SHP77 (cell line): ENCODE measurements at places on chromosomes 3 and 15.

DNA sequence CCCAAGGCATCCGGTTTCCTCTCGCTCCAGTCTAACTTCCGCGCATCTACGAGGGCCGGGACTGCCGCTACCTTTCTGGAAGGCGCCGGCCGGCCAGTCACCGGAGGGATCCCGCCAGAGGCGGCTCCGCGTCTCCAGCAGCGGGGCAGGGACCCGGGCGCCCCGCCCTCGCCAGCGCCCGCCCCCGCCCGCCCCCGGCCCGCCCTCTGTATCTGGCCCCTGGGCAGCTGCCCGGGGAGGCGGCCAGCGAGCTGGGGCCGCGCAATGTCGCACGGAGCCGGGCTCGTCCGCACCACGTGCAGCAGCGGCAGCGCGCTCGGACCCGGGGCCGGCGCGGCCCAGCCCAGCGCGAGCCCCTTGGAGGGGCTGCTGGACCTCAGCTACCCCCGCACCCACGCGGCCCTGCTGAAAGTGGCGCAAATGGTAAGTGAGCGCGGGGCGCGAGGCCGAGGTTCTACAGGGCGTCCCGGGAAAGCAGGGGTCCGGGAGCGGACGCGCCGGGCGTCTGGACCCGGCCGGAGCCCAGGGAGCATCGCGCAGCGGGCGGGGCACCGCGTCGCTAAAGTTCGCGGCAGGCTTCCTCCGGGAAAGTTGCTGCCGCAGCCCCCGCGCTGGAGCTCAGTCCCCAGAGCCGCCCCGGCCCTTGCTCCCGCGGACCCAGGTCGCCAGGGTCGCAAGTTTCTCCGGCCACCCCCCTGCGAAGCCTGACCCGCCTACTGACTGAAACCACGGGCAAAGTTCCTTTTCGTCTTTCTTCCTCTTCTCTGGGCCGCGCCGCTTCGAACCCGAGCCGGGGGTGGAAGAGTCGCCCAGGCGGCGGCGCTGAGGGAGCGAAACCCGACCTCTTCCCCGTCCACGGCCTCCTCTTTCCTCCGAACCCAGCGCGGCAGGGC is at the start of gene CMTM7:
CMTM7 (plus strand) TSS at position 211 of the 893 bp plus-strand sequence; CDS start at position 265, 54 bp downstream.
- no peak for DNase-seq

DNA sequence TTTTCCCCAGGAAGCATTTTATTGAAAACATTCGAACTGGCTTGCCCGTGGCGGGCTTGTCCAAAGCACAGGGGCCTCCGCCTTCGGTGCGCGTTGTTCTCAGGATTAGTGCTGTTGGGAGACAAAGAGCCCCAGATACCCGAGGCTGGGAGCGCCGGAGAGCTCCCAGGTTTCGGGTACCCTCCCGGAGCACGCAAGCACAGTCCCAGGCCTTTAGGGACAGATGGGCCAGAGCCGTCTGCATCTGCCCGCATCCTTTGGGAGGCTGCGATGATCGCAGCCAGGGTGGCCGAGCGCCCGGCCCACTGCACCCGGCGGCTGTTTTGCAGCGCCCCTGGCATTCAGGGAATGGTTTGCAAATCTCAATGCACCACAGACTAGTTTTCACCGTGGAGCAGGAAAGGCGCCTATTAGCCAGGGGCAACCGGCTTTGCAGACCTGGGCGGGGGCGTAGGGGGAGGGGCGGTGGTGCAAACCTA is 5.0 kb upstream of the FEZF2 start:
- no peak for DNase-seq

DNA sequence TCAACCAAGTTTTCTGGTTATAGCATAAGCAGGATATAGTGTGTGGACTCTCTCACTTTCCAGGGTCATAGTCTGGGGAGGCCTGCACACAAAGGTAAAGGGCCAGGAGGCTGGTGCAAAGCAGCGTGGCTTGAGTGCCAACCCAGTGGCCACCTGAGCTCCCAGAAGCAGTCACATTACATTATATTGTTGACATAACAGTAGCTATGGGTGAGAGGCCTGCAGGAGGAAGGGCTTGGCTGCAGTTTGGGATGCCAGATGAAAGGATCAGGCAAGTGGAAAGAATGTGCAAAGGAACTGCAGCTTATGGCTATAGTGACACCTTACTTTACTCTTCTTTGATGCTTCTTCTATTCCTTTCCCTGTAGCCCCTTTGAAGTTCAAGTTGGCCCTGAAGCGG is 96.5 kb downstream of the FLNB start:
- no peak for DNase-seq

DNA sequence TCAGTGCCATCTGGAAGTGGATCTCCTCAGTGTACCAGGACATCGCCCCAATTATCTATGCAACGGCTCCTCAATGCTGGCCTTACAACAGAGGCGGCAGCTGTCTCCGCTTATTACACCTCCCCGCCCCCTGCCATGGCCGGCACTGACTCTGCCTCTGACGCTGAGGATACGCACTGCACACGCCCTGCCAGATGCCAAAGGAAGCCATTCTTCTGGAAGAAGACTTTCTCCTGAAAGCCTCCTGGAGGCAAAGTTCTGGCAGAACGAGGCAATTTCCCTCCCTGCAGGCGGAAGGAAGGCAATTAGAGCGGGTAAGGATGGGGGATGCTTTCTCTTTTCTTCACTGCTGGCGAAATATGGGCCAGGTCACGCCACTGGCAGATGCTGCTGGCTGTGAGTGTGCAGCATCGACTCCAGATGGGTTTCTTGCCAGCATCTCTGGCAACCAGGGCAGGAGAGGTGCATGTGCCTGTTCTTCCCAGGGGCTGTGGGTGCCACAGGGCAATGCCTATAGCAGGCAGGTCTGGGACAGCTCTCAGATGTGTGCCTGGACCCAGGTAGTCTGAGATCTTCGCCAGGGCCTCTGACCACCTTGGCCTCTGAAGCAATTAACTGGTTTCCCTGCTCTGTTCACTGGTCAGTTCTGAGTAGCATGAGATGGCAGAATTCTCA is 62.2 kb upstream of the MRPS22 start:
- DNase-seq: peak; percentile 12

DNA sequence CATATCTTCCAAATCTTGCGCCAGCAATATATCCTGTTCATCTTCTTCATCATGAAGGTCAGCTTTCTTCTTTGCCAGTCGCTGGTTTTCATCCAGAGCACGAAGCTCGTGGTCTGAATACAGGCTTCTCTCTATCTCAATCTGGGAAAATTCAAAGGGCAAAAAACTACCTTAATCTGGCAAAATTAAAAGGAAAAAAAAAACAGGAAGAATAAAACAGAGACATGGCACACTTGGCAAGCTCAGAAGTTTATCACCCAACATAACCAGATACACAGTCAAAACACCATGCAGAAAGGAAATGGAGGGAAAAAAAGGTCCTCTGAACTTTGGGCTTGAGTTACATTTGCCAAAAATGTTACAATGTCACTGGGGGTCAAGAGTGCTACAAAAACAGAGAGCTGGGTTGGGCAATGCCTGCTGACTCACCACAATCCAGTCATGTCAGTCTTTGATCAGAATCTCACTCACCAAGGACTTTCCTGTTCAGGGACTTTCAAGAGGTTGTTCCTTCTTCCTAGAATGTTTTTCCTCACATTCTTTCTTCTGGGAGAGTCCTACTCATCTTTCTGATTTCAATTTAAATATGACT is 1.5 kb downstream of the MRPL46 start:
- no peak for DNase-seq

DNA sequence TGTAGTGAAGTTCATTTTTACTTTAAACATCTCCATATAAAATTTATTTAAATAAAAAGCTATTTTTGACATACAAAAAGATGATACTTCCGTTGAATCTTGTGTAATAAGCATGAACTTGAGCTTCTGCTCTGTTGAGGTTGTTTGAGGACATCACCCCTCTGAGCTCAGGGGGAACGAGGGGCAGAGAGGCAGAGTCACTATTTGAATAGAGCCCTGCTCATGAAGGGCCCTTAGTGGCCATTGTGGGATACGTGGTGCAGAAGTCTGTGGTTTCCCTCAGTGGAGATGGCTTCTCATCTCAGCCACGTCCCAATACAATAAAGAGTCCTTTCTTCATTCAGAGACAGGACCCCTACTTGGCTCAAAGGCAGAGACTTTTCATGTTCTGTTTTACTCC is 10.6 kb downstream of the CEMIP start:
- DNase-seq: no peak

- no peak for DNase-seq
Observed at GRCh38 chr3:61627768-61628185, 66.4 kb downstream of the PTPRG start.

DNA sequence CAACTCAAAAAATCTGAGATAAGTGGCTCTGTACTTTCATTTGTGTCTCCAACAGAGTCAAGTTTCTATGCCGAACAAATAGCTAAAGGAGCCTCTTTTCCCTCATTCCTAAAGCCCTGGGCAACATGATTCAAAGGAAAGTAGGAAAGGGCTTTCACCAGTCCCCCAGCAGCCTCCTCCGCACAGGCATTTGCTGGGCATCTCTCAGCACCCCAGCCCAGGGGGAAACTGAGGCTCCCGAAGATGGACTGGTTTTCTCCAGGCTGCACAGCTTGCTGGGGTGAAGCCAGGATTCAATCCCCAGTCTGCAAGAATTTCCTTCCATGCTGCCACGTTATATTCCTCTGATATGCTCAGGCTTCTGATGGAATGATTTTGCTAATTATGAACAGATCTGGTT is 163.8 kb downstream of the OCA2 start:
- DNase-seq: no peak

DNA sequence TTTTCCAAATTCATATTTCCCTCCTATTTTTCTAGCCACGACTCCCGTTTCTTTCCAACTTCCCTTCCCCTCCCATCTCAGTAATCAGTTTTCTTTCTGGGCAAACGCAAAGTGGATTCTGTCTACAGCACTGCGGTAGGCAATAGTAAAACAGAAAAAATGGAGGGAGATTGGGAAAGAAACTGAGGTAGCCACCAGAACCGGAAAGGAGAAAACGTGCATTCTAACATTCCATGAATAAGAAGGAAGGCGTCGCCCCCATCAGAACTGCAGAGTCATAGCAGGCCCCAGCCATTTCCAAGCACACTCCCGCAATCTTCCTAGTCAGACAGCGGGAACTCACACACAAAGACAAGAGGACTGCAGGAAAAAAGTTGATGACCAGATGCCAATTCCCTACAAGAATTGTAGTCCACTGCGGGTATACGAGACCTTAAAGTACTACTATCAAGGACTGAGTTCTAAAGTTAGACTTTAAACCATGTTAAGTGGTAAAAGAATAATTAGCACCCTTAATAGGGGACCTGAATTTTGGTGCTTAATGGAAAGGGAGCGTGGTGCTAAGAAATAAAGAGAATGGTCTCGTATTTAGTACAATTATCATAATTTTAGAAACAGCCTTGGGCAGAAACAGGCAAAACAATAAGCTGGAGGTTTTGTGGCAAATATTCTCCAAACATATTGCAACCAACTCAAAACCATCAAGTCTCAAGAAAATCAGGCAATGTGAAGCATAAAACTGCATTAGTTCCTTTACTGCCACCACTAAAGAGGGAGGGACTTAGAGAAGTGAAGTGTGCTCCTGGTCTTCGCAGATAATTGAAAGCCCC is 1.4 kb downstream of the PFN2 start:
- DNase-seq: peak; percentile 88

- no peak for DNase-seq
Observed at GRCh38 chr3:32120471-32120870, 14.1 kb downstream of the GPD1L start.

DNA sequence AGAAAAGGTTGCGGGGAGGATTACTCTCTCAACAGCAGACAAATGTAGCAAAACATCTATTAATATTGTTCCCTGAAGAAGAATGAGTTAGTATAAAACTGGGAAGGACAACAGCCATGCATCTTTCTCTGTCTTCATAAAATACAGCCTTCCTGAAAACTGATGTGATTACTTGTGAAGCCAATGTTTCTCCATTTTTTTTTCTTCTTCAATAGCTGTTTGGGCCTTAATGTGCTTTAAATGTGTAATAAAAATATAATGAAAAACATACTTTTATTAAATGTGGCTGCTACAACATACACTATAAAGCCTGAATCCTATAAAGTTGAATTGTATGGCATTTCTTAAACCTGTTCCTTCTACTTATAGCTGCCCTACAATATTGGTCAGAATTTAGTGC is 146.3 kb upstream of the LMCD1 start:
- DNase-seq: no peak

DNA sequence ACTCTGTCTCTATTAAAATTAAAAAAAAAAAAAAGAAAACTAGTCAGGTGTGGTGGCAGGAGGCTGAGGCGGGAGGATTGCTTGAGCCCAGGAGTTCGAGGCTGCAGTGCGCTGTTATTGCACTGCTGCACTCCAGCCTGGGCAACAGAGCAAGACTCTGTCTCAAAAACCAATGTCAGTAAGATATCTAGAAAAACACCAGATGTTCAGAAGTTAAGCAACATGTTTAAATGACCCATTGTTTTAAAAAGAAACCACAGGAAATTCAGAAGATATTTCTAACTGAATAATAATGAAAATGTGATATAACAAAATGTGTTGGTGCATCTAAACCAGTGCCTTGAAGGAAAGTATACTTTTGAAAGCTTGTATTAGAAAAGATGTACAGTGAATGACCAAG is 203.4 kb upstream of the CGNL1 start:
- DNase-seq: no peak

DNA sequence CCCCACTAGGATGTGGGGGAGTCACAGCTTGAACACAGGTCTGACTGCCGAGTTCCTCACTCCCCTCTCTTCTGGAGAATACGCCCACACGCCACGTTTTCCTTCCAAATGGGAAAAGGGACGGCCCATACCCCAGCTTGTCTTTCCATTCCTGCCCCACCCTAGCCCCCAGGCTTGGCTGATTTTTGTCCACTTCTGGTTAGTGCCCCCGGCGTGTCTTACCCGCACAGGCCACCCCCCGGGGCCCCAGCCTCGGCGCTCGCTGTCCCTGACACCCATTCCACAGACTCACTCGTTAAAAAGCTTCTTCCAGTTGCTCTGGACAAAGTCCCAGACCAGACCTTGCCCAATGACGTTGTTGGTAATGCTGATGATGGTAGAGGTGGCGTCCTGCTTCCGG is 14.5 kb downstream of the MESP2 start:
- DNase-seq: no peak

DNA sequence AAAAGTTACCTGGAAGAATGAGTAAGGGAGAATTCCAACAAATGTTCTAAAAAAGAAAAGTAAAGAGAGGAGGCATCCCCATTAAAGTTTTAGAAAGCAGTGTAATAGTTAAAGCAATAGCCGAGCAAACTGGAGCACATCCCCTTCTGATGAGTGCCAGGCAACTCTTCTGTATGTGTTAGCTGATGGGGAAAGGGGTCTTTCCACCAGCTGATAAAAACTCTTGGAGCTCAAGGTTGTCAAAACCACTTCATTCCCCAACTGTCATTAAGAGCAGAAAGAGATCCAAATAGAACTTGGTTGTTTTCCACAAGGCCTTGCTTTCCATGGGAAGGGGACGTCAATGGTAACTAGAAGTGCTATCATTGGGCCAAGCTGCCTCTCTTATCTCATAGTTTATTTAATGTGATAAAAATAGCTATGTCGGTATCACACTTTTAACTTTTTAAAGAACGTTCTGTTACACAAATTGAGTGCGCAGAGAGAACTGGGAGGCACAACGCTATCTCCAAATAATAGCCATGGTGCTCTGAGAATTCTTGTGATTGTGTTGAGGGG is 116.9 kb downstream of the POLR2M start:
- DNase-seq: no peak

- DNase-seq: no peak
Observed at GRCh38 chr3:63193647-63194046, 84.5 kb upstream of the SYNPR start.
